ENCODE measurements at places on chromosomes 7 and 10.

DNA sequence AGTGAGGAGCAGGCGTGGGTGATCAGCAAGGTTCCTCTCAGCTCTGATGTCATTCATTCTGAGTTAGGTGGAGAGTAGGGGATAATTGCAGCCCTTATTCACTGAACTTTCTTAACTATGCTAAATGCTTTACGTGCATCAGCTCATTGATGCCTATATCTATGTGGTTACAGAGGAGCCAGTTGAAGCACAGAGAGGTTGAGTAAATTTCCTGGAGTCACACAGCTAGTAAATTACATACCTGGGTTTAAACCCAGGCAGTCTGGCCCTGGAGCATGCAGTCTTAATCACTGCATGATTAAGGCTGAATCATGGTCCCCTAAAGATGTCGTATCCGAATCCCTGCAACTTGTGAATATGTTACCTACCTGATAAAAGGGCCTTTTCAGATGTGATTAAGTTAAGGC is 99.6 kb downstream of the GRK5 start:
- no peak for DNase-seq

- no peak for DNase-seq
Measured at GRCh38 chr7:14403587-14403986, 414.1 kb upstream of the ETV1 start.

- no peak for DNase-seq
Measured at GRCh38 chr10:130857631-130858295, 453.8 kb downstream of the TCERG1L start.

DNA sequence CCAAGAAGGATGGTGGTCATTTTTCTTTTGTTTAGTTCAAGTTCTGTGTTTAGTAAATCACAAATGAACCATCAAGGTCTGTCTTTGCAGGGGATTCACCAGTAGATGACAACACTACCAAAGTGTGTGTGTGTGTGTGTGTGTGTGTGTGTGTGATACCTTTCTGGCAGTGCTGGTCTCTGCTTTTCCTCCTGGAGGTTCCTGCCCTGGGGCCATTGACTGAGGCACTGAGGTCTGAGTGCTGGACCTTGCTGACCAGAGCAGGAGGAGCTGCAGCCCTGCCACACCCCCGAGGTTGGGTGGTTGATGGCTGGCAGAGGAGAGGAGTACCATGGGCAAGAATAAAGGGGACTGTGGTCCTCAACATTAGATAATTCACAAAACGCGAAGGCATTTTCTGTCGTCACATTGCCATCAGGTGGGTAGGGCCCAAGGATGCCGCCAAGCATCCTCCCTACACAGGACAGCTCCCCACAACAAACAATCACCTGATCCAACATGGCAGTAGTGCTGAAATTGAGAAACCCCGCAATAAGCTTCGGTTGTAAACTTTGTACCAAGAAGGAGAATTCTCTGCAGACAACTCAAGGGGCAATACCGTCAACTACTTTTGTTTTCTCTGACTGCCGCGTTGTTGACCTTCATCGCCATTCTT is 49.5 kb upstream of the PRSS58 start:
- no peak for DNase-seq

DNA sequence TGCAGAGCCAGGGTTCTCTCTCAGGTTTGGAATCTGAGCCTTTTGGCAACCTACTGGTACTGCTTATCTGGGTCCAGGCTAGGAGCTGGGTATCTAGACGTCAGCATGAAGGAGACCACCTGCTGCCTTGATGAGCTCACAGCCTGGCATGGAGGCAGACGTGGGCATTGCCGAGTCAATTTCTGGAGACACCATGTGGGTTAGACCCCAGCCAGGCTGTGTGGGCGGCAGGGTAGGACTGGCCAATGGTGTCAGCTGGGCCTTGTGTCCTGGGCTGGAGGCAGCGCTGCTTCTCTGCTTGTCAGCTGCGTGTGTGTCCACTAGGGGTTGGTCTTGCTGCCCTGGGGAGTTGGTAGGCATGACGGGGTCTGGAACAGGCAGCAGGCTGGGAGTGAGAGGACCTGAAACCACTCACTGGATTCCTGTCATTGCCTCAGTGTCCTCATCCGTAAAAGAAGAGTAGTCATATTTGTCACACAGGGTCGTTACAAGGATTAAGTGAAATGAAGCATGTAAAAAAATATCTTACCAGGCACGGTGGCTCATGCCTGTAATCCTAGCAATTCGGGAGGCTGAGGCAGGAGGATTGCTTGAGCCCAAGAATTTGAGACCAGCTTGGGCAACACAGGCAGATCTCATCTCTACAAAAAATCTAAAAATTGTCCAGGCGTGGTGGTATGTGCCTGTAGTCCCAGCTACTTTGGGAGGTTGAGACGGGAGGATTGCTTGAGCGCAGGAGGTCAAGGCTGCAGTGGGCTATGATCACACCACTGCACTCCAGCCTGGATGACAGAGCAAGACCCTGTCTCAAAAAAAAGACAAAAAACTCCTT is 31.7 kb upstream of the ANKRD2 start:
- DNase-seq = no peak

DNA sequence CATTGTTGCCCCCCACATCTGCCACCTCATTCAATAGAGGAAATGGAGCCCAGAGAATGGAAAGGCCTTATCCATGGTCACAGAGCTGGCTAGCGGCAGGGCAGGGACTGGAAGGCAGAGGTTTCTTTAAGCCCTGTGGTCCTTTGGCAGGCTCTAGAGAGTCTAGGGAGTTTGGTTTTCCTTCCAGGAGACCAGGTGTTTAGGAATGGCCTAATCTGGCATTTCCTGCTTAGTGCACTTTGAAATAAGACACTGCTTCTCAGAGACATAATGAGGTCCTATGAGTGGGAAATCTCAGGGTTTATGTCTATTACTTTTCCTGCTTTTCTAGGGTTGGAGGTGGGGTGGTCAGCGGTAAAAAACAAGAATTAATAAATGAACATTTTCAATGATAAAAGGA is 6.1 kb downstream of the MARVELD1 start:
- no peak for DNase-seq

DNA sequence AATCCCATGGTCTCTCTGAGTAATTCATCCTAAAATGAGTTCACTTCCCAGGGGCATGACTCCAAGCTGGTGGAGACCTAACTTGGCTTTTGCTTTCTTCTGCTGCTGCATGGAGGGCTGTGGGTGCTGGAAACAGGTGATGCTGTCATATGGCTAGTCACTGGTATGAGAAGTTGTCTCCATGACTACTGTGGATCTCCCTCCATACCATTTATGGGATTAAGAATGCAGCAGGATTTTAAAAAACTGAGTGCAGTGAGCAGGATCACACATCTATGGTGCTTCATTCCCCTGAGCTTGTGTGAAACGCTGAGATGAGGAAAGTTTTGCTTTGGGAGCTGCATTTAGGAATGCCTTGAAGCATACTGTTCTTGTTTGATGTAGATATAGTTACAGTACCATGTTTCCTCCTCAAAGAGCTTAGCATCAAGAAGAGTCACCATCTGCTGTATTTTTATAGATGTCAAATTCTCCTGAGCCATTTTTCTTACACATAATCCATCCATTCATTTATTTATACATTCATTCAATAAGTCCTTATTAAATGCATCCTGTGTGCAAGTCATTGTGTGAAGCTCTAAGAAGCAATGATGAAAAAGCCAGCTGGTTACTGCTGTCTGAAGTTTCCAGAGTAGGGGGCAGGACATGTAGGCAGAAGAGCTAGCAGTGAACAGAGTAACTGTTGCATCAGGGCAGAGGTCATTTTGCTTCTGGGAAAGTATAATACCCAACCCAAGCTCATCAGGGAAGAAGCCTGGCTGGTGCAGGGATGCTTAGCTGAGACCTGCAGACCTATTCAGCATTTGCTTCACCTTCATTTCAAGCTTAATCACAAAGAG is 534.8 kb downstream of the AUTS2 start:
- DNase-seq = no peak

DNA sequence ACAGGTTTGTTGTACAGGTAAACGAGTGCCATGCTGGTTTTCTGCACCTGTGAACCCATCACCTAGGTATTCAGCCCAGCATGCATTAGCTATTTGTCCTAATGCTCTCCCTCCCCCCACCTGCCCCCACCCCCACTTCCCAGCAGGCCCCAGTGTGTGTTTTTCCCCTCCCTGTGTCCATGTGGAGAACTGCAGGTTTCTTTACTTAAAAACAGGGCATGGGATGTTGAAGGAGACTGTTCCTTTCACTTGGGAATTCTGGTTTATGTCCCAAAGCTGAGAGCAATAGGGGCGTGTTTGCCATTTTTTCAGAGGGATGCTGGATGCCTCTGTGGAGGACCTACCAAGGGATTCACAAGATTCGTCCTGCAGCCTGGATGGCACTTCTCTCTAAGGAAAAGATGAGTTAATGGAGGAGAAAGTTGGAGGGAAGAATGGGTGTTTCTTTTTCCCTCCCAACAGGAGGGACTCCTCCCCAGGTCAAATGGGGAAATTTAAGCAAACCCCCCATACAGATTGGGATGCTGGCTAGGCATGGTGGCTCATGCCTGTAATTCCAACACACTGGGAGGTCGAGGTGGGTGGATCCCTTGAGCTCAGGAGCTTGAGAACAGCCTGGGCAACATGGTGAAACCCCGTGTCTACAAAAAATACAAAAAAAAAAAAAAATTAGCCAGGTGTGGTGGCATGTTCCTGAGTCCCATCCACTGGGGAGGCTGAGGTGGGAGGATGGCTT is 136.0 kb downstream of the GALNT17 start:
- DNase-seq = no peak

- no peak for DNase-seq
Measured at GRCh38 chr7:134414109-134414508, 44.8 kb downstream of the AKR1B1 start.

GRCh38 chr7:100606313-100606712 is 4.2 kb downstream of the PCOLCE start:
- DNase-seq = no peak

DNA sequence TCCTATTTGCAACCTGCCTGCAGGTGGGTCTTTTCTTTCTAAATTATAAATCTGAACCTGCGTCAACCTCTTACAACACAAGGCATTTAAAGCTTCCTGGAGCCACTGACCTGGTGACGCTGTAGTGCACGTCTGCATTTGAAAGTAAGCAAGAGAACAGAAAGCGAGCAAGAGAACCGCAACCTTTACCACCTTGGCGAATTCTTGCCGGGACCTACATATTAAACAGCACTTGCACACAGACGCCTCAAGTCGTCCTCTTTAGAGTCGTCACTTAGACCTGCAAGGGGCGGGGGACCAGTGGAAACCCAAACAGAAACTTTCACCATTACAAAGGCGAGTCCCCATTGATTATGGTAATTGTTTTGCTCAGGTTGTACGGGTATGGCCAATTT is 9.5 kb downstream of the GLI3 start:
- DNase-seq = no peak

GRCh38 chr7:143217806-143218205 is 4.0 kb upstream of the TAS2R40 start:
- DNase-seq = no peak

DNA sequence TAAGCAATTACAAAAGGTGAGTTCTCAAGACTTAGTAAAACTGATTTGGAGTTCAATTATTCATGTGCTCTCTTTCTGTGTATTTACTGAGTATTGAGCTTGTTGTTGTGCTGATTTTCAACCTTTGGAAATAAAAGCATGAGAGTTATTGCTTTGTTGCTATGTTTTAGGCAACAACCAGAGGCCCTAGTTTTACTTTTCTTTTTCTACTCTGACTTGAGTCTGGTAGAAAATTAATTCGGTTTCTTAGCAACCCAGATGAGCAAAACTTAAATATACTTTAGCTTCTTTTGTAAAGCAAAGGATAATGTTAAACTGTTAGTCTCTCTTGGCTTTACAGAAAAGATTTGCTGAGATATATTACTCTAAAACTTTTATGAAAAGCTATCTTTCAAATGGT is 66.4 kb upstream of the SCIN start:
- DNase-seq = no peak

GRCh38 chr10:133324857-133325260 is 11.8 kb downstream of the CALY start:
- no peak for DNase-seq
